ENCODE measurements at places on chromosomes 12 and 14.

- peak; percentile 73 for DNase-seq
These were observed 449 bp upstream of the LTBP2 start for GRCh38 chr14:74612350-74613021.

- DNase-seq: no peak
These were observed 312.8 kb upstream of the RPL10L start for GRCh38 chr14:46964378-46964777.

DNA sequence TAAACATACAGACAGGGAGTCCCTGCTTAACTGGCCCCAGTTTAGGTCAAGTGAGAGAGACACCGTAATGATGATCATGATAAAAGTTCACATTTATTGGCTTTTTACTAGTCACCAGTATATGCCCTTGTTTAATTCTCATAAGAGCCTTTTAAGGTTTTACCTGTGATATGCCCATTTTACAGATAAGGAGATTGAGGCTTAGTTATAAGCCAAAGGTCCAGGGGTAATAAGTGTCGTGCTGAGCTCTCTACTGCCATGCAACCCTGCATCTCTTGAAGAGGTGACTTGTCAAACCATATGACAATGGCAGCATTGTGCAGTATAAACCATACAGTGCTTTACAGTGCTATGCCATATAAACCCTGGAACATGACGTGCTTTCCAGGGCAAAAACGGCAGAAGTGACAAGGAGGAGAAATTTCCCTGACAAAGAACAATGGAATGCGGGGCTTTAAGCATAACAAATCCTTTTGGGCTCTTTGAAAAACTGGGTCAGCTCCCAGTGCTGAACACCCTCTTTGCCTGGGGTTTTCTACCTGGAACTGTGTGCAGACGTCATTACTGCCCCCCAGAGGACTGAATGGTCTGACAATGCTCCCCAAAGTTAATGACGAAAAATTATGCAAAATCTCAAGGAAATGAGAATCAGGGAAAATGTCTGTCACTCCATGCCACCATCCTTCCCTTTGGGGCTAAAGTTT, 59.7 kb upstream of the C14orf132 start:
- DNase-seq: no peak

GRCh38 chr12:68591734-68592418, 18.8 kb upstream of the RAP1B start:
- DNase-seq: no peak

DNA sequence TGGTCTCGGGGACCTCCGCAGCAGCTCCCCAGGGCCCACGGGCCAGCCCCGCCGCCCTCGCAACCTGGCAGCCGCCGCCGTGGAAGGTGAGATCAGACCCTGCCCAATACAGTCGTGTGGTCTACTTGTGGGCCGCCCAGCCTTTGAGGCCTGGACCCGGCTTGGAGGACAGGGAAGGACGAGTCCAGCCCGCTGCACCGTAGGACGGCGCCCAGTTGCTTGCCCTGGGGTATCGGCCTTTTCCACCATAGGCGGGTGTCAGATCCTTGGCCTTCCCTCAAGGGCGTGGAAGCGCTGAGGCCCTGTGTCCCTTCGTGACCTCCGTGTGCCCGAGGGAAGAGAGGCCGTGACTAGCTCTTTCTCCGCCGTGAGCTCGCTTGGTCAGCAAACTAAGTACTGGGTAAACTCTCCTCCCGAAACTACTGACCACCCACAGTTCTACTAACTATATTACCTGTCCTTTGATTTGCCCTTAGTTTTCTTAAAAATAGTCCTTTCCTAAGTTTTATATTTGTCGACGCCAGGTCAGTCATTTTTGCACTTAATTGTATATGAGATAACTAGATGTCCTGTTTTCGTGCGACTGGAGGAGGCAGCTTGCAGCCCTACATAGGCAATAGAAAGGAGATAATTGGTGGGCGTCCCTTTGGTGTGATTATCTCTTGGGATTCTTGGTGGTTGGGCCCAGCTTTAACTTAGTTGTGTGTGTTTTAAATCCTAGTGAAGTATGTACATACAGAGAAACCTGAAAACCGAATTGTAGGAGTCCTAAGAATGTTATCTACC, 757 bp downstream of the SLC25A3 start:
- no peak for DNase-seq

GRCh38 chr14:85175556-85175955, 354.4 kb upstream of the FLRT2 start:
- no peak for DNase-seq

GRCh38 chr12:21521541-21521940, 4.6 kb upstream of the SPX start:
- no peak for DNase-seq

DNA sequence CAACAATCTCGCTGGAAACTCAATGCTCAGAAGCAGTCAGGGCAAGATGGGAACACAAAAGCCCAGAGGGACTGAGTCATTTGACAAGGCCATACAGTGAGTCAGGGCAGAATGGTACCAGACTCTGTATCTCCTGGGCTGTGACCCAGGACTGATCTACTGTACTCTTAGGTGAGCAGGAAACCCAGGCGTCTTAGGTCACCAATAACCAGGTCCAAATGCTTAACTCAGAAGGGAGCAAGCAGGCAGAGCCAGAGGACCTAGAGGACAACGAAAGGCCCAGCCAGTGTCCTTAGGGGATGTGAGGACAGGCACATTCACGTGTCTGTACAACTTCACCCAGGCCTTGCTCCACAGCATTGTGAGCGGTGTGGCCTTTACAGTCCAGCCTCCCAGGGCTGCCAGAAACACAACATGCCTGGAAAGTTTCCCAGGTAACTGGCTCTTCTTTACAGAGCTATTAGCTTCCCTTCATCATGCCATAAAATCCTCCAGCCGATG, 69.9 kb downstream of the ARL6IP4 start:
- no peak for DNase-seq

GRCh38 chr12:48956279-48957140, 777 bp downstream of the ARF3 start:
- DNase-seq: no peak

DNA sequence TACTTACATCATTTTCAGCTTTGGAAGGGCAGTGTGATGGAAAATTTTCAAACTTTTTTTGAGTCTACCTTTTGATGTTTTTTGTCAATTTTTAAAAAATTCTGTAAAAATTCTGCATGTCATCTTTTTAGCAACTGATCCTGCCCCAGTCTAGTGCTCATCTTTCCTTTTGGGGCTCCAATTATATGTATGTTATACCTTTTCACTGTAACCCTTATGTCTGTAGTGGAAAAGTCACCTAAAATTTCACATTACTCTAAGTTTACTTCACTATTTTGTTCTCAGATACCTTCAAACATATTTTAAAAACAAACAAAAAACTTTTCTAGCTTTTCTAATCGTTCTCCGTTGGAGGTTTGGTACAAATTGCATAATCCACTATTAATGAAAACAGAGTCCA, 32.5 kb upstream of the MYRFL start:
- DNase-seq: no peak

GRCh38 chr14:36167431-36167830, 9.1 kb downstream of the PTCSC3 start:
- no peak for DNase-seq
